Caudate nucleus (tissue), 63 donors: ENCODE measurements at places on chromosomes 4 and X.

GRCh38 chr4:41709844-41710481 is 38.6 kb downstream of the PHOX2B start:
- no peak for DNase-seq

- DNase-seq: peak; percentile 58
These were observed at the start of gene HHIP for GRCh38 chr4:144645631-144646522. TSS of gene HHIP (plus strand) at chr4:144646156. CDS start at chr4:144646676, 520 bp downstream.

GRCh38 chr4:68570122-68570507 is 6.0 kb downstream of the UGT2B17 start:
- no peak for DNase-seq

GRCh38 chr4:55409468-55410171 is 13.9 kb downstream of the TMEM165 start:
- DNase-seq: no peak

DNA sequence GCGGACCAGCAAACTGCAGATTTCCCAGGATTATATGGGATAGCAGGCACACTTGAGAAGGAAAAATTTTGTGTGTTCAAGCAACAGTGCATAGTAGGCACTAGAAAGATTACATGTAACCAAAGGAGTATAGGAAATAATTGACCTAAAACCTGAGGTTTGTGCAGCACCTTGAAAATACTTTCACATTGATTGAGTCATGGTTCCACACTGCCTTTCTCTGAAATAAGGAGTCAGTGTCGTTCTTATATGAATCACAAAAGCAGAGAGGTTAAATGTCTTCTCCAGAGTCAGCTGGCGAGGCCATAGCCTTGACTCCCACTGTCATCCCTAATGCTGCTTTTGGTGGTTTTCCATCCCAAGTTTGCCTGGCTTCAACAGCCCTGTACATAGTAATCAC is 138.9 kb downstream of the SOWAHB start:
- no peak for DNase-seq

- no peak for DNase-seq
These were observed at the start of gene RXFP1 for GRCh38 chr4:158521484-158522088. TSS of gene RXFP1 (plus strand) at chr4:158521882. CDS start at chr4:158521977, 95 bp downstream.

DNA sequence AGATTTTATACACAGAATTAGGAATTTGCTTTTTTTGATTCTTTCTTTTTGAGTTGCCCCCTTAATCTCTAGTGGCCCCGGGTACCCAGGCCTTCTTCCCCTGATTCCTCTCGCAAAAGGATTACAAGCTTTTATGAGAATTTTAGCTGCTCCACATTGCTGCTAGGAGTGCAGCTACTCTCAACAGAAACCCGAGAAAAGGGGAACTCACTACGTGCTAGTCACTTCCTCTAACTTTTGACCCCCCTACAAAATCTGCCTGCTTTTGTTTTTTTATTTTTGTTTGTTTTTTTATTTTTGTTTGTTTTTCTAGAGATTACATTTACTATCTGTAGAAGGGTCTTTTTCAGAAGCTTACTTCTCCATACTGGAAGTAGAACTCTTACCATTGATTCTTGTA is 64.1 kb downstream of the ZNF81 start:
- no peak for DNase-seq

- DNase-seq: no peak
These were observed at the start of gene SHISA3 for GRCh38 chr4:42396752-42397634. TSS of gene SHISA3 (plus strand) at chr4:42397488. CDS start at chr4:42398057, 569 bp downstream.

DNA sequence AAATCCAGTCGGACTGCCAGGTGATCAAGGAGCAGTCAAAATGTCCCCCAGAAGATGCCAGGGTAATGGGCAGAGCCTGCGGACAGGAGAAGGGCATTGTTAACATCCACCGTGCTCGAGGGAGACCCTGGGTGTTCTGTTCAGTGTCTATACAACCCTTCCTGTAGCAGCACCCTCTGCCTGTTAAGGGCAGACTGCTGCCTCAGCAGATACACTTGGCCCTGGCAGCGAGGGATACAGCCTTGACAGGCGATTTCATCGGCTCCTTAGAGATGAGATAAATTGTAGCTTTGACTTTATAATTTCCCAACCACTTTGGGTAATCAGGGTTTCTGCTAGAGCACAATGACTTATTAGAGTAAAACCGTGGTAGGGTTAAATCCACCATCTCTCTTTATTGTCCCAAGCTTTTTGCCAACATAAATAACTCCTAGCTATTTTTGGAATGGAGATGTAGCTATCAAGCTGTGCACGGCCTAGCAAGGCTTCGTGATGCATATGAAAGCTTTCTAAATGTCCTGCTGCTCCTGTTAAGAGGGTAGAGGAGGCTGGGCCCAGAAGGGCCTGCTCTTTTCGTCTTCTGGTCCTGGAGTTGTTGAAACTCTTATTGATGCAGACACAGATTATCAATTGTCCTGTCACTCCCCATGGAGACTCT is 195.9 kb downstream of the CPEB2 start:
- DNase-seq: no peak

DNA sequence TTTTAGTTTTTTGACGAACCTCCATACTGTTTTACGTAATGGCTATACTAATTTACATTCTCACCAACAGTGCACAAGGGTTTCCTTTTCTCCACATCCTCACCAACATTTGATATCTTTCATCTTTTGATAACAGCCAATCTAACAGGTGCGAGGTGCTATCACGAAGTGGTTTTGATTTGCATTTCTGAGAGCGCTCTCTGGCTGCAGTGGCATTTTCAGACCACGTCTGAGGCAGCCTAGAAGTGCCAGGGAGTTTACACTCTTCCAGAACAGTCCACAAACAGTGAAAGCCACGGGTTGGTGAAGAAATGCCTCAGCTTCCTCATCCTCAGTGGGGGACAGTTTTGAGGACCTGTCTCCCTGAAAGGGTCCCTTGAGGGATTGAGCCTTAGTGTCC is 471.0 kb downstream of the BCOR start:
- DNase-seq: no peak

DNA sequence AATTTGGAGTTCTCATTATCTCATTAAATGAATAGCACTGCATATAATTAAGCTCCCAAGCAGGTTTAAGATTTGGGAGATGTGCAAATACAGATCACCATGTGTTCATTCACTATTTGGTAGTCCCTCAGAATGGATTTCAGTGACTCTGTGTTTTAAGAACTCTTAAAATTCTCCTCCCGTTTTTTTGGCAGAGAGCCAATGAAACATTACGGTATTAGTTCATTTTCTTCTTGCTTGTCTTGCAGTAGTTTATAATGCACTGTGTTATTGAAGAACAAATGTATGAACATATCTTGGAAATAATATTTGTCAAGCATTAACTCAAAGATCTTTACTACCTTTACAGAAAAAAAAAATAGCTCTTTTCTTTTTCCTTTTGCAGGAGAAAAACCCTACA is 32.7 kb downstream of the KLF3 start:
- no peak for DNase-seq

GRCh38 chr4:86818211-86818610 is 31.0 kb downstream of the SLC10A6 start:
- no peak for DNase-seq

DNA sequence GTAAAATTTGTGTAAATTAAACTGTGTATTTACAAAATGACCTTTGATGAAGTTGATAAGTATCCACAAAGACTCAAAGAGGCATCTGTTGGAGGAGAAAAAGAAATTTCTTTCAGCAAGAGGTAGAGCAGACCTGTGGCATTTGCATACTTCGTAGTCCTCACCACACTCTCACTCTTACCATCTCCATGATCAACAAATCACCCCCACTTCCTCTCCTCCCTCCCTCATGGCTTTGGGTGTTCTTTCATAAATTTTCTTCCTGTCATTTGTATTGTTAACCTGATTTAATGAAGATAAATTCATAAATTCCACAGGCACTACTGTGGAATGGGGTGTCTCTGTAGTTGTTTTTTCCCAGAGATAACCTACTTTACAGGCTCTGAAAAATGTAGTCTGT is 366.5 kb downstream of the ZNF674 start:
- no peak for DNase-seq

DNA sequence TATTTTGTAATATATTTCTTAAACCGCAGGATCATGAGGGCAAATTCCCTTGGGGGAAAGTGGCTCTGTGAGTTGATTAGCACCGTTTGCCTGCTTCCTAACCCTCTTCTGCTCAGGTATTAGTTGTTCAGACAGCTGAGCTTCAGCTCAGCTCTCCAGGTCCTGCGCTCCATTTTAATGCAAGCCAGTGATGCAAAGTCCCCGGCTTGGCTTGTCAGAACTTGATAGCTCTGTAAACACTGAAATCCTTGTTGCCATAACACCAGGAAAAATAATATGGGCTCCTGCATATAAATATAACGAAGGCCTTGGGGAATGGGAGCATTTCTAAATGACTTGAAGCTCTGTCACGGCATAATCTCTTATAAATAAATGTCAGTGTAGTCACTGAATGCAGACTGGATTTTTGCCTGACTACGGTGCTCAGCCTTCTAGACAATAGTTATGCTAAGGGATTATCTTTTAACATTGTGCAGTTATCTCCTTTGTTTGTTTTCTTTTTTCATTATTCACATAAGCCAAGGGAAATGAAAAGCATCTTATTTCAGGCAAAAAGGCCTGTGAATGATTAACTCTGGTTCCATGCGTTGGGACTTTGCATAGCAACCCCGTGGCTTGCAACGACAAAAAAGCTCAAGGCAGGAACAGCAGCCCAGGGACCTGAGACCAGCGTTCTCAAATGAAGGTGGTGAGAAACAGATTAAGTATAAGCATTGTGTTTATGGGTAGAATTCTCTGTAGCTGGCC is 253.2 kb downstream of the SPRY1 start:
- no peak for DNase-seq

- no peak for DNase-seq
These were observed 300.3 kb upstream of the IRS4 start for GRCh38 chrX:109036624-109037023.

DNA sequence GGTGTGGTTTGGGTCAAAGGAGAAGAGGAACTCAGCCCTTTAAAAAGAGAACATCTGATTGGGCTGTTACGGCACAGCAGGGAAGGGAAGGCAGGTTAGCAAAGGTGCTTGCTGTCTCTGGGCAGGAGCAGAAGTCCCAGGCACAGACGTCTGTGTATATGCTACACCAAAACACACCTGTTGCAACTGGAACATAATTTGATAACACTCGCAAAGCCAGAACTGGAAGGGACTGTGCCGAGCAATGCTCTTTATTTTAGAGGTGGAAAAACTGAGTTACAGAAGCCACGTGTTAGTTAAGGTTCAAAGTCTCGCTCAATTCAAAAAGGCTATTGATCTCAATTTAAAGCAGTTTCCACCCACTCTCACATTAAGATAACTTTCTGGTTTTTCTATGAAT is 2.2 kb upstream of the FAM114A1 start:
- DNase-seq: no peak

GRCh38 chr4:20044966-20045365 is 206.7 kb upstream of the SLIT2 start:
- DNase-seq: no peak
